ENCODE measurements at places on chromosomes 2 and 18.

GRCh38 chr2:184721881-184722280 lies 123.6 kb downstream of the ZNF804A start:
- DNase-seq, result no peak

DNA sequence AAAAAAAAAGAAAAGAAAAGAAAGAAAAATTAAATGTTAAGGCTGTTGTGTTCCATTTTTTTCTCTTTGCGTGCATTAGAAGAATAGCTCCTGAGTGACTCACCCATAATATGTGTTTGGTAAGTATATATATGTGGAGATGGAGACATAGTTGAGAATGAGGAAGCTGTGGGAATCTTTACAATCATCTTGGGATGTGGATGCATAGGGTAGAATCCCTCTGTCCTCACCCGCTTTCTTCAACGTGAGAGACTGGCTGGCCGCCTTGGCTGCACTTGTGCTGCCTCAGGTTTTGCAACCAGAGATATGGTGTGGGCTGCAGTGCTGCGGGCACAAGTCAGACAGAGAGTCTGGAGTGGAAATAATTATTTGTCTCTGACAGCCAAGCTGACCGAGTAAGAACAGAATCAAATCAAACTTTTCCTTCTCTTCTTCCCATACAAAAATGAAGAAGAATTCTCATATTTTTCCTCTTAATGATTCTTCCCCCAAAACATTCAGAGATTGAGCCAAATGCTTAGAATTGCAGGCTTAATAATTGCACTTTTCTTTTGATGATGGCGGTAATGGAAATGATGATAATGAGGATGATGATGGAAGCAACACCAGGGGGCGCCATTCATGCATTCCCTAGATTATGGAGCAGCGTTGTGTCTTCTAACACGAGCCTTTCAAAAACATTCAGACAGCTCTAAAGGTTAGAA lies 48.5 kb downstream of the SERPINB7 start:
- no peak for DNase-seq

GRCh38 chr2:189347540-189347939 lies 93.7 kb upstream of the WDR75 start:
- no peak for DNase-seq

DNA sequence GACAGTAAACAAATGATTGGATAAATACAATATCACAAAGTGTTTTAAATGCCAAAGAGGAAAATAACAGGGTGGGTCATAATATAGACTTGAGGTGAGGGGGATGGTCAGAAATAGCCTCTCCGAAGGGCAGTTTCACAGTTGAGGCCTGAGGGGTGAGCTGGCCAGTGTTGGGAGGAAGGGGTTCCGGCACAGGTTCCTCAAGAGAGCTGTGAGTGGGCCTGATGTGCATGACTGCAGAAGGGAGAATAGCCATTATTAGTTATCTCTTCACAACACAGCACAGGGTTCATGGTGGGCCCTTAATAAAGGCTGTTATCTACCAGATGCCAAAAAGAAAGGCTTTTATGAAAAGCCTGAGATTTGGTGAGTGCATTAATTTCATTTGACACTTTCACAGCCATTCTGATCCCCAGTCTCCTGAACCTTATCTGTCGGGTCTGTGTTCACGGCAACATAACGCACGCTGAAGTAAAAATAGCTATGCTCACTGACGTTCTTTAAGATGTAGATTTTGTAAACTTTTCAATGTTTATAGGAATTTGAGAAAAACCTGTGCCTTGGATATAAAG lies 39.6 kb downstream of the POLR1A start:
- DNase-seq, result no peak

DNA sequence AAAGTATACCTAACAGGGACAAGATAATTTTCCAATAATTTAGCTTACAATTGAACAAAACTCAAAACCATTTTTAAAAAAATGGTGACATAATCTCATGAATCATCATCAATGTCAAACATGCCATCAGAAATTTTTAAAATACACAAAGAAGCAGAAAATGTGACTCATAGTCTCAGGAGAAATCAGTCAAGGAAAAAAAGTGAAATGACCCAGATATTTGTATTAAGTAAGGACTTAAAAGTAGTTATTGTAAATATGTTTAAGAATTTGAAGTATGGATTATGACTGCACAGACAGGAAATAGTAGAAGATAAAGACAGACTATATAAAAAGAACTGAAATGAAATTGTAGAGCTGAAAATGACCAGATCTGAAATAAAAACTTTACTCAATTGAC lies 473.9 kb upstream of the SYT4 start:
- no peak for DNase-seq

GRCh38 chr2:201158111-201158929 lies 24.6 kb upstream of the CASP10 start:
- DNase-seq, result no peak

All from posterior cingulate gyrus (tissue), 11 donors.